CD4-positive, alpha-beta memory T cell (primary cell): ENCODE measurements at places on chromosomes 1 and 21. TPM values are rescaled to one million over a fixed set of nuclear protein-coding genes. Genes with fewer than 3 reads are reported as not detected.

Gene DIO1
- not detected for total RNA-seq

Gene OR2M3
- not detected for total RNA-seq

DNA sequence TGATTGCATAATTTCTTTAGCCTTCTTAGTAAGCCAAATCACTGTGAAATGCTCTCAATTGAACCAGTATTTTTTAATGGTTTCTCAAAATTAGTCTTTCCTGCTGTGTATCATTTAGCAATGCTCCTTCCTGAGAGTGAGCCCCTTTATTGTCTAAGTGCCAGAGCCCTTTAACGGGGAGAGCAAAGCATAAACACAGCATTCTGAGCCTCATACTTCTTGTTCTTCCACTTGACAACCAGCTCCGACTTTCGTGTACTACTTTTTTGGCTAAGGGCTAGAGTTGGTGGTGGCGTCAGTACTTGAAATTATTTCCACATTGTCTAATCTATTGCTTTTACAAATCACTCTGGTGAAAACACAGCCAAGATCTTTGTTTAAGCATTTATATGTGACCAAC is 299.0 kb downstream of the TPR start:
- no peak overlapping the region for H3K4me3 ChIP-seq
- no peaks in the 10 kb centered on the region for H3K36me3 ChIP-seq
- H3K27me3 ChIP-seq = no peaks in the 10 kb centered on the region
- DNase-seq = no peak
- H3K27ac ChIP-seq = no peak overlapping the region

DNA sequence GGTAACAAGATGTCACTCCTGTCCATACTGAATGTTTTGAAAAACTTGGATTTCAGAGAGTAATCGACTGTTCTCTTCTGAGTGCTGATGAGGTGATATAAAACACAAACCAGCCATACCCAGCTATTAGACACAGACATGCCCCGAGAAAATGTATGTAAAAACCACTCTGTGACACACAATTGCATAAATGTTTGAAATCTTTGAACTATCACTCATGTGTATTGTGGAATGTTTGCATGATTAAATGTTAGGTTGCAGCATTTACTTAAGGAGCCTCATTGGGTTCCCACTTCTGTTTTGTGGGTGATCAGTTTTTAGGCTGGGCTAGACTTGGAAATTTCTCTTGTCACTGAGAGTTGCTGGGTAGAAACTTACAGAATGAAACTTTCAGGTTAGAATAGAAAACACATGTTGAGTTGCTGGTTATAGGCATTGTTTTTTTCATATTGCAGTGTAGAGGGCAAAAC is 270.4 kb upstream of the B3GALT2 start:
- H3K36me3 ChIP-seq = no peaks in the 10 kb centered on the region
- peak overlapping the region; percentile 67 for H3K27ac ChIP-seq
- peak; percentile 26 for DNase-seq
- H3K4me3 ChIP-seq = peak overlapping the region; percentile 28

- no peak overlapping the region for H3K4me3 ChIP-seq
- H3K36me3 ChIP-seq = no peaks in the 10 kb centered on the region
- H3K4me1 ChIP-seq = no peaks in the 10 kb centered on the region
- no peak for DNase-seq
- no peak overlapping the region for H3K27ac ChIP-seq
Observed at GRCh38 chr1:6570100-6570499, 9.7 kb upstream of the ZBTB48 start.

DNA sequence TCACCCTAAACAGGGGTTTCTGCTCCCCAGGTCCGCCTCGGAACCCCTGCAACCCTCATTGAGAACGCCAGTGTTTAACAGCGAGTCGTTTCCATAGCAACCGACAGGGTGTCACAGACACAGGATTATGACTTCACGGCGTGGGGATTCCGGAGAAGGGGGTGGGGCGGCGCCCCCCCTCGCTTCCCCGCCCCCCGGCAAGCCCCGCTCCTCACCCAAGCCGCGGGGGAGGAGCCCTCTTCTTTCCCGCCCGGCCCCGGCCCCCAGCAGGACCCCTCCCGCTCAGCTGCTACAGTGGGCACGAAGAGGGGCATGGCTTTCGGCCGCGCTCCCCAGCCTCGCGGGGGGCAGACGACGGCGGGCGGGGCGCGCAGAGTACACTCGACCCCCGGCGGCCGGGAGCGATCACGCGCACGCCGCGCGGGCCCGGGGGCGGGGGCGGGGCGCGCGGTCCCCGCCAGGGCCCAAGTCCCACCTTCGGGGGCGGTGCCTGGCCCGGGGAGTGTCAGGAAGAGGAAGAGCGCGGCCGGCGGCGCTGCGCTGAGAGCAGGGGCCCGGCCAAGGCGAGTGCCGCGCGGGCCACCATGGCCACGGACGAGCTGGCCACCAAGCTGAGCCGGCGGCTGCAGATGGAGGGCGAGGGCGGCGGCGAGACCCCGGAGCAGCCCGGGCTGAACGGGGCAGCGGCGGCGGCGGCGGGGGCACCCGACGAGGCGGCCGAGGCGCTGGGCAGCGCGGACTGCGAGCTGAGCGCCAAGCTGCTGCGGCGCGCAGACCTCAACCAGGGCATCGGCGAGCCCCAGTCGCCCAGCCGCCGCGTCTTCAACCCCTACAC is at the start of gene EFHD2:
EFHD2 (plus strand) TSS at position 501 of the 835 bp plus-strand sequence; CDS start at position 585, 84 bp downstream.
- H3K36me3 ChIP-seq = peaks cover 6% of the 10 kb centered on the region
- no peaks in the 10 kb centered on the region for H3K27me3 ChIP-seq
- DNase-seq = peak; percentile 85
- H3K4me3 ChIP-seq = peak within 1 kb of the TSS; percentile 94

GRCh38 chr1:36238433-36238832 is 14.2 kb downstream of the THRAP3 start:
- no peaks in the 10 kb centered on the region for H3K27me3 ChIP-seq
- no peak for DNase-seq
- peaks cover 65% of the 10 kb centered on the region for H3K4me1 ChIP-seq
- H3K4me3 ChIP-seq = no peak overlapping the region
- H3K36me3 ChIP-seq = peaks cover 39% of the 10 kb centered on the region

Gene GPR52
- total RNA-seq = 3.4 TPM

DNA sequence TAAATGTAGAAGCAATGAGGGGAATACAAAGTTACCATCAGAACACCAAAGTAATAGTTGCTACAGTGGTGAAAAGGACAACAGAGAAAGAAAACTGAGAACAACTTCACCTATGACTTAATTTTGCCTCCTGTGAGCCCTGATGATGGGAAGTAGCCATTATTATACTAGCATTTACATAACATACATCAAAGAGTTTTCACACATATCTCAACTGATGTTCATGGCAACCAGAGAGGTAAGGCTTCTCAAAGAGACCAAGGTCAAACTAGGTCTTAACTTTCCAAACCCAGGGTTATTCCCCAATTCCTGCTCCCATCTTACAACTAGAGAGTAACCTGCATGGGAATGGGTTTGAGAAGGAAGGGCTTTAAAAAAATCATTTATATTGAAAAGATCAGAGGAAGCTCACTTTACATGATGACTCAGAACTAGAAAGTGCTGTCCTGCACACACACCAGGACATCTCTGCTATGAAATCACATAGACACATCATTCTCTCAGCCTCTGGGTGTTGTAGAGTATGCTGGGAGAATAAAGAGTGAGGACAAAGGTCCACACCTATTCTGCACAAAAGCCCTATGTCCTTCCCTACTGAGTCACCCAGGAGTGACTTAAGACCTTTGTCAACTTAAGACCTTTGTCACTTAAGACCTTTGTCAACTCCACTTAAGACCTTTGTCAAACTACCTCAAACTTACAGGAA is 179.7 kb downstream of the TNFSF18 start:
- peaks cover 24% of the 10 kb centered on the region for H3K4me1 ChIP-seq
- no peak overlapping the region for H3K4me3 ChIP-seq
- H3K27ac ChIP-seq = no peak overlapping the region
- no peaks in the 10 kb centered on the region for H3K27me3 ChIP-seq

DNA sequence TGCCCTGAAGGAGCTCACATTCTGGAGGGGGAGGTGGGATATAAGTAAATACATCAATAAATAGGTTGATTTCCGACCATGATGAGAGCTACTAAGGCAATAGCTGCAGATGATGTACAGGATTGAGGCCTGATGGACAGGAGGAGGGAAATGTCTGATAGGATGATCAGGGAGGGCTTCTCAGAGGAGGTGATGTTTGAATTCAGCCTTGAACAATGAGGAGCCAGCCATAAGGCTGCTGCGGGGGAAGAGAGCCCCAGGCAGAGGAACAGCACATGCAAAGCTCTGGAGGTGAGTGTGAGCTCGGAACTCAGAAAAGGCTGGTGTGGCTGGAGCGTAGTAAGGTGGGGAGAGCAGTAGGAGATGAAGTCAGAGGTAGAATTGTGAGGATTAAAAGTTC is 411.7 kb downstream of the PTPRU start:
- DNase-seq = no peak
- no peak overlapping the region for H3K27ac ChIP-seq
- H3K4me3 ChIP-seq = no peak overlapping the region
- H3K27me3 ChIP-seq = no peaks in the 10 kb centered on the region

Gene B3GALT2
- total RNA-seq = 15.1 TPM

GRCh38 chr1:185512442-185512841 is 195.4 kb upstream of the IVNS1ABP start:
- no peaks in the 10 kb centered on the region for H3K27me3 ChIP-seq
- H3K4me1 ChIP-seq = no peaks in the 10 kb centered on the region

Gene LORICRIN
- not detected for total RNA-seq

Gene MAGI3
- total RNA-seq = 6.7 TPM

Gene ATP1A4
- total RNA-seq = not detected

Gene SLC30A10
- not detected for total RNA-seq

Gene PDPN
- total RNA-seq = not detected

DNA sequence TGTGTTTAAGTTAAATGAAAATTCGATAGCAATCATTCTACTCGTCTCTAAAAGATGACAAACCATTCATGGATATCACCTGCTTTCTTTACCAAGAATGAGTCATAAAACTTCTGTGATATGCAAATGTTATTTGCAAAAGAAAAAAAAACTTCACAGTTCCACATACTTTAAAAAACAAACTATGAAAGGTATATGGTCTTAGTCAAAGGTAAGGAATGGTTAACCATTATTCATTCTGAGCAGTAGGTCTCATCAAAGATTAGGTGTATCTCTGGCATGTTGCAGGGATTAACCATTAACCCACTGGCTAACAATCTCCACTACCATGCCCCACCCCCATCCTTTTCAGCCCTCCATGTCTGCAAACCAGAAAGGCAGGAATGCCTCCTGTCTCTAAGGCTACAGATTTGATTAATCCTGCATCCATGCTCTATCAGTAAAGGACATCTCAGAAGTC is 44.4 kb downstream of the PTPN14 start:
- no peak overlapping the region for H3K4me3 ChIP-seq
- no peak for DNase-seq
- no peaks in the 10 kb centered on the region for H3K27me3 ChIP-seq
- H3K36me3 ChIP-seq = no peaks in the 10 kb centered on the region

DNA sequence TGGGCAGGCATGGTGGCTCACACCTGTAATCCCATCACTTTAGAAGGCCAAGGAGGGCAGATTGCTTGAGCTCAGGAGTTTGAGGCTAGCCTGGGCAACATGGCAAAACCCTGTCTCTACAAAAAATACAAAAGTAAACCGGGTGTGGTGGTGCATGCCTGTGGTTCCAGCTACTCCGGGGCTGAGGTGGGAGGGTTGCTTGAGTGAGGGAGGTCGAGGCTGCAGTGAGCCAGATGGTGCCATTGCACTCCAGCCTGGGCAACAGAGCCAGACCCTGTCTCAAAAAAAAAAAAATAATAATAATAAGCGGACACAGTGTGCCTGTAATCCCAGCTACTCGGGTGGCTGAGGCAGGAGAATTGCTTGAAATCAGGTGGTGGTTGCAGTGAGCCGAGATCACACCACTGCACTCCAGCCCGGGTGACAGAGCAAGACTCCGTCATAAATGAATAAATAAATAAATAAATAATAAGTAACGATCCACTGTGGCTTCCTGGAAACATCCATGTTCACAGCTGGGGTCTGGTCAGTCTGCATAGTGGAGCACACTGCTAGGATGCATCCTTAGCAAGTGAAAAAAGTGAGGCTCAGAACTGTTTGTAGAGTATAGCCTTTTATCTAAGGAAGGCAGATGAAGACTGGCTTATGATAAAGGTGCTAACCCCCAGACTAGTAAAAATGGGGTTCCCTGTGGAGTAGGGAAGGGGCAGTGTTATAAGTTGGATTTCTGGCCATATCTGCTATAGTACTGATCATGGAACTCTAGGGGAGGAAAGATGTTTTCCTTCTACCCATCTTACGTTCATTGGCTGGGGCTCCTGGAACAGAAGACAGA is 15.7 kb downstream of the PKNOX1 start:
- no peaks in the 10 kb centered on the region for H3K27me3 ChIP-seq
- H3K4me3 ChIP-seq = no peak overlapping the region
- no peak for DNase-seq
- H3K4me1 ChIP-seq = no peaks in the 10 kb centered on the region
- H3K27ac ChIP-seq = no peak overlapping the region

Gene EPHA10
- not detected for total RNA-seq

- DNase-seq = no peak
- H3K27me3 ChIP-seq = no peaks in the 10 kb centered on the region
- H3K27ac ChIP-seq = no peak overlapping the region
- peaks cover 25% of the 10 kb centered on the region for H3K4me1 ChIP-seq
- no peak overlapping the region for H3K4me3 ChIP-seq
Observed at GRCh38 chr1:161733526-161733925, 12.2 kb downstream of the FCRLB start.
